ENCODE measurements at places on chromosomes 2 and 18.

- DNase-seq: no peak
Measured at GRCh38 chr18:26103579-26103978, 13.2 kb upstream of the SS18 start.

DNA sequence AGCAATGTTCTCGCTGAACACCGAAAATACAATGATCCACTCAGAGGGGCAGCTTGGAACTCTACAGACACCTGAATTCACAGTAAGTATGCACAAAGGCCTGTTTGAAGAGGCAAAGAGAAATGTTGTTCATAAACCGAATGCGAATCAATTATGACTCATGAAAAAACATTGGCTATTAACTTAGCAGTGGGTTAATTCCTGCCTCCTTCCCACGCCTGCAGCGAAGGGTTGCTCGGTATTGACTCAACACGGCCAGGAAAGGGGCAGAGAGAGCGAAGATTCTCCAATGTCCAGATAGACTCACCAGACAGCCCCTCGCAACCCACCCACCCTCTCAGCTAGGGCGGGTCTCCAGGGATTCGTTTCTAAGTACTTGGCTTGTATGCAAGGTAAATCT lies 9.4 kb downstream of the CRACDL start:
- no peak for DNase-seq

- no peak for DNase-seq
Measured at GRCh38 chr2:169709981-169710380, 15.7 kb downstream of the PHOSPHO2 start.

GRCh38 chr2:98558852-98559530 lies 49.3 kb downstream of the COA5 start:
- peak; percentile 50 for DNase-seq

GRCh38 chr2:181310967-181311366 lies 146.2 kb upstream of the ITGA4 start:
- DNase-seq: no peak

DNA sequence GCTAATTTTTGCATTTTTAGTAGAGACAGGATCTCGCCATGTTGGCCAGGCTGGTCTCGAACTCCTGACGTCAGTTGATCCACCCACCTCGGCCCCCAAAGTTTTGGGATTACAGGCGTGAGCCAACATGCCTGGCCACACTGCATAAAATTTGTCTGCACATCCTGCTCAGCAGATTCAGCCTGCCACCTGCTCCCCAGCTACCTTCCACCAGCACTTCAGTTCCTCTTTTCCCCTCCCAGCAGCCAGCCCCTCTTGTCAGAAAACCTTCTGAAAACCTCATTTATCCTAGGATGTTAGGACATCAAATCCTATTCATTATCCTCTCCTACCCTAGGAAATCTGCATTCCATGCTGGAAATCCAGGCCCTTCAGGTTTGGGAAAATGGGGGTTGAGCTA lies 99.4 kb upstream of the STPG4 start:
- no peak for DNase-seq

DNA sequence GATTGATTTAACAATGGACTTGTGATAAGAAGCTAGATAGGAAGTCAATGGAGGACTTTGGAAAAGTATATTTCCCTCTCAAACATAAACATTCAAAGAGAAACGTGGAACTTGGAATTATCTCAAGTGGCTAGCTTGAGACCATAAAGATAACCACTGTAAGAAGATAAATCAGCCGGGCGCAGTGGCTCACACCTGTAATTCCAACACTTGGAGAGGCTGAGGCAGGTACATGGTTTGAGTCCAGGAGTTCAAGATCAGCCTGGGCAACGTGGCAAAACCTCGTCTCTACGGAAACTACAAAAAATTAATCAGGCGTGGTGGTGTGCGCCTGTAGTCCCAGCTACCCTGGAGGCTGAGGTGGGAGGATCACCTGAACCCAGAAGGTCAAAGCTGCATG lies 405.9 kb upstream of the ACVR2A start:
- peak; percentile 64 for DNase-seq

- no peak for DNase-seq
Measured at GRCh38 chr2:225310745-225311144, 88.8 kb upstream of the NYAP2 start.

DNA sequence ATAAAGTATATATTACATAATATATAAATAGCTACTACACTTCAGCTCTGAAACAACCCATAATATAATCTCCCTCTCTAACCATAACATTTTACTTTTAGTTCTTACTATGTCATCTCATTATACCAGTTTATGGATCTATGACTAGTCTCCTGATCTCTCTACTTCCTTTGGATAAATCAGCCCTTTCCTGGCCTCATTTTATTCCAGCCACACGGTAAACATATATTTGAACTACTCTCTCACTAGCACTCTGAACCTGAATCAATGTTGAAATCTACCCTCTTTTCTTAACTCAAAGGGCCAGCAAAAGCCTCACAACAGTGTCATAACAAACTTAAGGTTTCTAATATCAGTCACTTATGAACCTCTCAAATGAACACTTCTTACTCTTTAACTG lies 62.6 kb downstream of the BAZ2B start:
- DNase-seq: no peak

DNA sequence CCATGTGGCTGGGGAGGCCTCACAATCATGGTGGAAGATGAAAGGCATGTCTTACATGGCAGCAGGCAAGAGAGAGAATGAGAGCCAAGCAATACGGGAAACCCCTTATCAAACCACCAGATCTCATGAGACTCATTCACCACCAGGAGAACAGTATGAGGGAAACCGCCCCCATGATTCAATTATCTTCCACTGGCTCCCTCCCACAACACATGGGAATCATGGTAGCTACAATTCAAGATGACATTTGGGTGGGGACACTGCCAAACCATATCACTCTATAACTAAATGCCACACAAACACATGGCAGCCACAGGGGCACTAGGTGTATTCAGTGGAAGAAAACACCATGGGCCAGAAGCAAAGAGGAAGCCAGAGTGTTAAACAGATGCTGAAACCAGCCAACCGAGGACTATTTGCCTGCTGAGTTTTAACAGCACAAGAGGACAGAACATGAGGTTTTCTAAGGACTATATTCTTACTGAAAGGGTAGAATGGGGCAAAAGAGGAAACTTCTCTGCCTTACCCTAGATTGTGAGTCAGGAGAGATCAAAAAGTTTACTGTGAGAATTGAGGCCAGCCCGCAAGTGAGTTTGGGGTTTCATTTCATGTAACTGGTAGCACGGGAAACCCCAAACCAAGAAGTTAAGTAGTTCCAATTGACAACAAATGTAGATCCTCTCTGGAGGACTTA lies 49.2 kb downstream of the SIGLEC15 start:
- no peak for DNase-seq

- DNase-seq: peak; percentile 62
Measured at GRCh38 chr2:1673160-1673944, 71.0 kb downstream of the PXDN start.

DNA sequence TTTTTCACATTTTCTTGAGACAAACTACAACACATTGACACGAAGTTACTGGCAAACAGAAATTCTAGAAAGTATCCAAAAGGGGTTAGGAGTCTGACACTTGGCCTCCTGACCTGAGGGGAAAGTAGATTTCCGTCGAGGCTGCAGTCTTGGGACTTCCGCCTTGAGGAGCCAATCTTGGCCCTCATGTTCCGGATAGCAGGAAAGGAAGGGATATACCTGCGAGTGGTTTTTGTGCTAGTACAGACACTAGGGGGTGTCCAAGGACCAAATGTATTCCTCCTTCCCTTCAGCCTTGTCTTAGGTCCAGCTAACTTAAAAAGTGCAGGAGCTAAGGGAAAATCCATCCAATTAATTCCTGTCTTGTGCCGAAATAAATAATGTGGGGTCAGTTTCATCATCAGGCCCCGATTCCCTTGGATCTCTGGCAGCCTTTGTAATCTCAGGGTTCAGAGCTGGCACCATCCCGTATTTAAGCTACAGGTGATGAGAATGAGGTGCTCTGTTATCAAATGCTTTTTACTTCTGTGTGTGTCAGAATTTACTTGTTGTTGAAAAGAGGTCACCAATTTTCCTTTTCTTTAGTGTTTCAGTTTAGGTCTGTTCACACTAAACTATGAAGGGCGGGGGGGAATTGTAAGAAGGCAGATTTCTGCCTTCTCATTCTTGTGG lies 330.2 kb upstream of the FANCL start:
- no peak for DNase-seq

DNA sequence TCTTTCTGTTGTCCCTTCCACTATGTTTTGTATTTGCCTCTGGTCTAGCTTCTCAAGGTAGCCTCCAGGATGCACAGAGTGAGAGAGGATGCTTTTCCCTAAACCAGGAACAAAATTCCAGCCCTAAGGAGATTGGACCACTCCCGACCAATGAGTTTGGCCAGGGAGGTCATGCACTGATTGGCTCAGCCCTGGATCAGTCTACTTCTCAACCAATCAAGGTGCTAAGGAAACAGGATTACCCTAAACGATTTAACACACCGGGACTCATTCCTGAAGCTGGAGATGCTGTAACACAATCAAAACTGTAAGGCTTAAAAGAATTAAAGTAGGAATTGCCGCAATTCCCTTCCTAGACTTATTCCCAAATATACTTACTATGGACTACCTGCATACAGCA lies 34.2 kb upstream of the NR4A2 start:
- no peak for DNase-seq

DNA sequence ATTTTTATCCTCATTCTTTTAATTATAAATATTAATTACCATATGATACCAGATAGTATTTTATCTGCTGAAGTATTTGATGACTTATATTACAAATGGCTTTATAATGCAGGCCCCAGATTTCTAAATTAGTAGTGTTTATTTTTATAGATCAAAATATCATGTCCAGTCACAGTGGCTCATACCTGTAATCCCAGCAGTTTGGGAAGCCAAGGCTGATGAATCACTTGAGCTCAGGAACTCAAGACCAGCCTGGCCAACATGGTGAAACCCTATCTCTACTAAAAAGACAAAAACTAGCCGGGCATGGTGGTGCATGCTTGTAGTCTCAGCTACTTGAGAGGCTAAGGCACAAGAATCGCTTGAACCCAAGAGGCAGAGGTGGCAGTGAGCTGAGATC lies 100.1 kb upstream of the ARHGAP15 start:
- DNase-seq: no peak

DNA sequence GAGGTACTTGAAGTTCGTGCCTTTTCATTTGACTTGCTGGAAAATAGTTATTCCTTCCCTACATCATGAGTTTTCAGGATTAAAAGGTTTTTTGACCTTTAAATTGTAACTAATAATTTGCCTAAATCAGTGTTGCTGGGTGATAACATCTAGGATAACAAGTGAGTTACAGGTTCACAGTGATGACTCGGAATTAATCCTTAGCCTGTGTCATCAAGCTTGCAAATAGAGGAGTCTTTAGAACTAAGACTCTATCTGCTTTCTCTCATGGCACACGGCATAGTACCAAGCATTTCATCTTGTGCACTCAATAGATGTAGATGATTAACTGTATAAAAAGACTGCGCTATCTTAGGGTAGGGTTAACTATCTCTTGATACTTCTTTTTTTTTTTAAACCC lies 79.5 kb downstream of the CAMKMT start:
- DNase-seq: no peak

GRCh38 chr18:35408843-35409261 lies 31.7 kb upstream of the ZNF396 start:
- no peak for DNase-seq

DNA sequence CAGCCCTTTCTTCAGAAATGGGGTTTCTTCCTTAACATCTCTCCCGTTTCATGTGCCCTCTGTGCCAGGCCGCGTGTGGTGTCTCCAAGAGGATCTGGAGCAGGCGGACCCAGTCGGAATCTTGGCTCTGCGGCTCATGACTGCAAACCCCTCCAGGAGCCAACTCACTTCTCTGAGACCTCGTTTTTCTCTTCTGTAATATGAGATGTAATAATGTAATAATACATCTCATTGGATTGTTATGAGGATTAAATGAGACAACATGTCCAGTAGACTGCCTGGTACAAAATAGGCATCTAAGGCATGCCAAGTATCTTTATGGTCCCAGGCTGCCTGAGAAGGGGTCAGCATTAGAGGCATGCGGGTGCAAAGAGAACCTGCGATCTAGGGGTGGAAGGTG lies 221.3 kb upstream of the REV1 start:
- no peak for DNase-seq

DNA sequence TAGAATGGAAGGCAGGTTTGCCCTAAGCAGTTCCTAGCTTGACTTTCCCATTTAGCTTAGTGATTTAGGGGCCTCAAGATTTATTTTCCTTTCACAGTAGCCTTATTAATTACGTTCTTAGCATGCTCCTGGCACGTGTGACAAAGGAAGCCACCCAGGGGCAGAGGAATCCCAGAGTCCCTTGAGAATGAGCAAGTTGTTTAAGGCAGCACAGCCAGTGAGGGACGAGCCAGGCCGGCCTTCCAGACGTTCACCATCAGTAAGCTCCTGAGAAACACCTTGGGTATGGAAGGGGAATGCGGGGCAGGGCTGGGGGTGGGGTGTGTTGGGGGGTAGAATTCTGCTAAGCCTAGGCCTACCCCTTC lies 76.3 kb downstream of the SOWAHC start:
- peak; percentile 62 for DNase-seq

GRCh38 chr2:98868548-98869271 lies 67.3 kb downstream of the CRACDL start:
- DNase-seq: no peak

DNA sequence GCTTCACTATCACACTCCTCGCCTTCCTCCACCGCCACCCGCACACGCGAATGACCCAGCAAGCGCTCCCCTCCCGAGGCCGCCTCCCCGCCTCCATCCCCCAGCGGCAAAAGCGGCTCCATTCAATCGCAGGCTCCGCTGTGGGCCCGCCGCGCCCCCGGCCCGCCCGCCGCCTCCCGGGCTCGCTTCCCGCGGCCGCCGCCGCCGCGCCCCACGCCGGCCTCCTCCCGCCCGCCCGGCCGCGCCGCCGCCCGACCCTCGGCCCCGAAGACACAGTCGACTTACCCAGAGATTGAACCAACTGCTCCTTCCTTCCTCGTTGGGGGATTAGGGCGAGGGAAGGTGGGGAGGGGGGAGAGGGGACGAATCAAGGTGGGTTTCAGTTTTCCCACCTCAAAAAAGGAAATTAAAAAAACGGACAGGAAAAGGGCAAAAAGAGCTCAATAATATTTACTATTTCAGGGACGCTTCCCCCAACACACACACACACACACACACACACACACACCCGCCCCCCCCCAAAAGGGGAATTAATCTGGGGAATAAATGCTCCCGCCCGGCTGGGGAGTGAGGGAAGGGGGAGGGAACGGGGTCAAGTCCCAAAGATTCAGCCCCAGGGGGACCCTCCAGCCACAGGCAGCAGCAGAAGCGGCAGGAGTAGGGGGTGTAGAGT lies 743 bp downstream of the XPO1 start:
- DNase-seq: peak; percentile 84

DNA sequence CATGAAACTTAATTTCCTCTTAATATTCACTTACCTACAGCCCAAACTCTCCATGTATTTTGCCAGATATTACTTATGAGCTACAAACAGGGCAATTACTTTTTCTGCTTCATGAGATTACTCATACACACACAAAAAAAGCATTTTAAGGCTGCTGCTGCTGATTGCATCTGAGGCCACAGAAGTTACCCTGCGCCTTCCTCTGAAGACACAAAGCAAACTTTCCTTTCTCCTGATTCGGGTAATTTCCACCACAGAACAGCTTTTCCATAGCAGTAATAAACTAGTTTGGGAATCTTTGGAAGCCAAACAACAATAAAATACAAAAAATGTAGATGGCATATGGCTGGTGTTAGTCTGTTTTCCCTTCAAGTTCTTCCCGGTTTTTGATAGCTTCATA lies 6.2 kb downstream of the TTC32 start:
- DNase-seq: no peak

Data from posterior vena cava (tissue), 2 donors.